Activated effector memory CD4-positive, alpha-beta T cell treated with anti-CD3 and anti-CD28 coated beads, Interleukin-2, amount 50 U/mL, for 16 hours (primary cell): ENCODE measurements at places on chromosomes 3 and 15.
A peak's percentile ranks its signal among the peaks of the same experiment; 100 is the strongest.

- no peak for DNase-seq
These were observed 52.2 kb downstream of the ABI3BP start for GRCh38 chr3:100941041-100941440.

GRCh38 chr15:68316061-68316804 is 38.7 kb downstream of the FEM1B start:
- DNase-seq = peak; percentile 56

GRCh38 chr3:115712871-115713270 is 89.6 kb downstream of the GAP43 start:
- no peak for DNase-seq

- no peak for DNase-seq
These were observed 92.5 kb downstream of the IQSEC1 start for GRCh38 chr3:12980596-12981290.

GRCh38 chr3:7876741-7877297 is 624.8 kb upstream of the LMCD1 start:
- peak; percentile 81 for DNase-seq

GRCh38 chr3:40850861-40851260 is 326.1 kb downstream of the ZNF621 start:
- no peak for DNase-seq

- no peak for DNase-seq
These were observed 24.9 kb upstream of the GNB4 start for GRCh38 chr3:179476215-179476614.

DNA sequence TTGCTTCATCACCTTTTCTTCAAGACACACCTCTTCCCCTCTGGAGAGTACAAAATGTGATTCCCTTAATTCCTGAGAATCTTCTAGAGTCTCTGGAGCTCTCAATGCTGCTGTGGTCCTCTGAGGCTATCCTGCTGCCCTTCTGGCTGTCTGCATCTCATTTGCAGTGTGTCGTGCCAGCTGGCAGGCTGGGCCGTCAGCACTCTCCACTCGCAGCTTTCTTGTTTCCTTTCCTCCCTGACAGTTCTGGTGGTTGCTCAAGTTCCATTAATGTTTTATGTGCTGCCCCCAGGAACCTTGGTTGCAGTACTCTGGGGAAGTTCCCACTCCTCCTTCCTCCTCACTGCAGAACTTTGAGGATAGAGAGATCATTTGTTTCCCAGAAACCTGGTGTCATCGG is 210.8 kb upstream of the ROPN1 start:
- no peak for DNase-seq

GRCh38 chr3:116254541-116254940 is 190.7 kb downstream of the LSAMP start:
- no peak for DNase-seq

- DNase-seq = peak; percentile 63
These were observed 252.2 kb upstream of the TBL1XR1 start for GRCh38 chr3:177449360-177450006.

- DNase-seq = no peak
These were observed 380.5 kb upstream of the CFAP20DC start for GRCh38 chr3:59430341-59430740.

GRCh38 chr3:131717493-131717892 is 214.7 kb upstream of the MRPL3 start:
- DNase-seq = no peak

- no peak for DNase-seq
These were observed 31.9 kb downstream of the CMTM7 start for GRCh38 chr3:32423534-32423933.

- no peak for DNase-seq
These were observed 22.8 kb upstream of the ARHGEF26 start for GRCh38 chr3:154098376-154098775.

GRCh38 chr15:81043935-81044575 is 43.3 kb downstream of the TLNRD1 start:
- DNase-seq = no peak

DNA sequence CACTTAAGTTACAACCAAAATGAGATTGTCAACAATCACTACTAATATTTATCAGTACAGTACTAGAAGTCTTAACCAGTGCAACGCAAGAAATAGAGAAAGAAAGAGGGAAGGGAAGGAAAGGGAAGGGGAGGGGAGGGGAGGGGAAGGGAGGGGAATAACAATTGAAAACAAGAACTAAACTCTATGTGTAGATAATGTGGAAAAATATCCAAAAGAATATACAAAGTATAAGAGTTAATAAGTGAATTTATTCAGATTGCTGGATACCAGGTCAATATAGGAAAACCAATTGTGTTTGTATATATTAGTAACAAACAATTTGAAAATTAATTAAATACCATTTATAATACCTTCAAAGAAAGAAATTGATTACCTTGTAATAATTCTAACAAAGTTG is 10.7 kb downstream of the ATP13A5 start:
- DNase-seq = no peak

- DNase-seq = no peak
These were observed 30.5 kb upstream of the SRGAP3 start for GRCh38 chr3:9279966-9280365.

DNA sequence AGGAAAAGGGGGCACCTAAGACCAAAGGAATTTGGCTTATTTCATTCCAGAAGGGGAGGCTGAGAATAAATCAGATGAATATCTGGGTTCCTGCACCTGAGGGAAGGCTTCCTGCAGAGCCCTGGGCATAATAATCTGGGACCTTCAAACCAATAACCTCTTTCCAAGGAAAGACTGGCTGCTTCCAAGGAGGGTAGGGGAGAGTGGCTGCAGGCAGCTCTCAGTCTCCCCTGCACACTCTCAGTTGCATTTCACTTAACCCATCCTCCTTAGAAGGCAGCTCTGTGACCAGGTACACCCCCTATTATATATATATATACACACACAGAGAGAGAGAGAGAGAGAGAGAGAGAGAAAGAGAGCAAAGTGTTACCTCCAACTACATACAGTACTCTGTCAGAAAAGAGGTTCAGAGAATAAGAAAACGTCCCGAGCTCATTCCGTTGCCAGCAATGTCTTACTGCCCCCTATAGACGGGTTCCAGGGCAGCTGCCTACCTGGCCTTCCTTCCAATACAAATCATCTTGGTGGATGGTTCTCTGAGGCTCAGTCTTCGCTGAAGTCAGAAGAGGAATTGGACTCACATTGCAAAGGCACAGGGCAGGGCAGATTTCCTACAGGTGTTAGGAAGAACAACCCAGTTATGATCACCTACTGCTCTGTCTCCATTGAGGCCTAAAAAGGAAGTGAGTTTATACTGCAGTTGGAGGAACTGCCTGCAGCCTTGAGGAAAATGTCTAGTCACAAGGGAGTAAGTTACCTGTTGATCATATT is 26.1 kb downstream of the CAPN3 start:
- DNase-seq = no peak

DNA sequence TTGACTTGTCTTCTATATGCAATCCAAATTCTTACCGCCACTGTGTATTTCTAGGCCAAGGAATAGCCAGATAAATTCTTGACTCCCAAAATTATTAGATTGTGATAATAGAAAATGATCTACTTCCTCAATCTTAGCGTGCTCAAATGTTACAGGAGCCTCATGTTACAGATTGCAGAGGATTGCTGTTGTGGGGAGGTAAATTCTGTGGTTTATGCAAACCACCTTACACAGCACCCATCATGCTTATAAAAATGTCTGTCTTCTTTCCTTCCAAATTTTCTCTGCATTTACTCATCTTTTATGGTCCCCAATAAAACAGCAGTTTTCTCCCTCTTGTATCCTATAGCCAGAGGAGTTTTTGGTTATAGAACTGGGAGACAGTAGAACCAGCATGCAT is 420.2 kb upstream of the ROBO1 start:
- DNase-seq = no peak

- DNase-seq = no peak
These were observed 211.1 kb upstream of the ADAMTS9 start for GRCh38 chr3:64898941-64899340.
